ENCODE measurements at places on chromosomes 12 and 14.

DNA sequence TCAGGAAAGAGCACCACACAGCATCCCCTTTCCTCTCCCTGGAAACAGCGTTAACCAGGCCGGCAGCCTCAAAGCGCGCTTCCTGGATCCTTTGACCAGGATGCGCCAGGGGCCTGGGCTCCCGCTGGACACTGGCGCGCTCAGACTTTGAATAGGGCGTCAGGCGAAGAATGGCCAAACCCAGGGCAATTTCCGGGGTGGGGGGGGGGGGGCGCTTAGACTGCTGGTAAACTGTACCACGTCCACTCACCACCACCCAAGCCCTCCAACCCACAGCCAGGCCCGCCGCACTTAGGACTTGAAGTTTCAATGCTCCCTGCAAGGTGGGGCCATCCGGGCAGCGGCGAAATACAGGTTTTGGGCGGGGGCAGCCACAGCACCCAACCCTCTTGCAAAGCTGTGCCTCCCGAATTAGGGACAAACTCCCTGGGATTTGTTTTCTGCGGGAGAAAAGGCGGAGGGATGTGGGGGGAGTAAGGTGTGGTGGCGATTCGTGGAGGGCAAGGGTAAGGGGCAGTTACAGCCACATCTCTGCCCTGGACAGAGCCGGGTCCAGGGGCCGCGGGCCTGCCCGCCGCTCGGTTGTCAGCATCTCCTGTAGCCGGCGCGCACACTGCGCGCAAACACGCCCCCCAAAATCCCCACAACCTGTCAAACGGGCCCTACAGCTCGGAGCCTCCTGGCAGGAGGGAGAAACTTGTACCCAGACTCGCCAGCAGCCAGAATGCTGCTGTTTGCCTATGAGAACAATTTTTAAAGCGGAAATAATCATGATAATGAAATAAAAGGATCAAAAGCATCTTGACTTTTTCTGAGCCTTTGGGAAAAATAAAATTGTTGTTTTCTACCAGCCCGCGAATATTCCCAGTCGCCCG is 958 bp downstream of the RTN1 start:
- no peak for DNase-seq

- DNase-seq = no peak
These were observed 64.8 kb upstream of the E2F7 start for GRCh38 chr12:77130193-77130592.

GRCh38 chr14:32375663-32376062 is 46.6 kb downstream of the AKAP6 start:
- DNase-seq = no peak

- DNase-seq = no peak
These were observed 31.3 kb downstream of the ITPK1 start for GRCh38 chr14:93084402-93084801.

GRCh38 chr14:103801459-103801858 is 45.9 kb downstream of the PPP1R13B start:
- DNase-seq = no peak

- no peak for DNase-seq
These were observed 35.8 kb downstream of the BHLHE41 start for GRCh38 chr12:26088998-26089397.

DNA sequence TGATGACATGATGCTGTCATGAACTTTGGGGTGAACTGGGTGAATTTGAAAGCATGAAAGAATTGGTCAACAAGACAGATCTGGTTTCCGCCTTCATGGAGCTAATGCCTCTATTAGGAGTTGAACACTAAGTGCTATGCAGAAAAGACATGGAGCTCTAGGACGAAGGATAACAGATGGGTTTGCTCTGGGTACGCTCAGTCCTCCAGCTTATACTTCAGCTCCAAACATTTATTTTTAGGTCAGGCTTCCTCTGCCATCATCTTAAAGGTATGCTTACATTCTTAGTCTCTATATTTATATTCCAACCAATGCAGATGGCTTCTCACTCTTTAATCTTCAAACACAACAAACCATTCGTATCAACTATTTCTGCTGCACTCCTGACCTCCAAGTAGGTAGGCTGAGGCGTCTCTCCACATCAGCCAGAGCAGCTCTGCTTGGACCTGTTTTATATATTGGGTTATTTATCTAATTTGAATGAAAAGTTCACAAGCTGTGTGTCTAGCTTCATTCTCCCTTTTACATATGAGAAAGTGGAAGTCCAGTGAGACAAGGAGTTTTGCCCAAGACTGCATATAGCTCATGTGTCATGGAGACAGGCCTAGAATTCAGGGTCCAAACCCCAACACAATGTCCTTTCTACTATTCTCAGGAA is 226.3 kb downstream of the SPTSSA start:
- no peak for DNase-seq

GRCh38 chr12:107912421-107913004 is 138.0 kb downstream of the ASCL4 start:
- no peak for DNase-seq

DNA sequence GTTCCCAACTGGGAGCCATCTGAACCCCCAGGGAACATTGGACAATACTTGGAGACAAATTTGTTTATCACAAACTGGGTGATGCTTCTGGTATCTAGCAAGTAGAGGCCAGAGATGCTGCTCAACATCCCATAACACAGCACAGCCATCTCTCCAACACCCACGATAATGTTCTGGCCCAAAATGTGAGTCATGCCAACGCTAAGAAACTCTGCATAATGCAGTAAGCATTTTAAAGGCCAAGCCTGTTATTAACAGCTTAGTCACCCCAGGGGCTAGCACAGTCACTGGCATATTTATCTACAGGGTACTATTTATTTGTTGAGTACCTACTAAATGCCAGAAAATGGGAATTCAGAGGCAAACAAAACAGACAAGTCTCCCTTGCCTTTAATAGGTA is 873.1 kb upstream of the TMEM132C start:
- DNase-seq = no peak

DNA sequence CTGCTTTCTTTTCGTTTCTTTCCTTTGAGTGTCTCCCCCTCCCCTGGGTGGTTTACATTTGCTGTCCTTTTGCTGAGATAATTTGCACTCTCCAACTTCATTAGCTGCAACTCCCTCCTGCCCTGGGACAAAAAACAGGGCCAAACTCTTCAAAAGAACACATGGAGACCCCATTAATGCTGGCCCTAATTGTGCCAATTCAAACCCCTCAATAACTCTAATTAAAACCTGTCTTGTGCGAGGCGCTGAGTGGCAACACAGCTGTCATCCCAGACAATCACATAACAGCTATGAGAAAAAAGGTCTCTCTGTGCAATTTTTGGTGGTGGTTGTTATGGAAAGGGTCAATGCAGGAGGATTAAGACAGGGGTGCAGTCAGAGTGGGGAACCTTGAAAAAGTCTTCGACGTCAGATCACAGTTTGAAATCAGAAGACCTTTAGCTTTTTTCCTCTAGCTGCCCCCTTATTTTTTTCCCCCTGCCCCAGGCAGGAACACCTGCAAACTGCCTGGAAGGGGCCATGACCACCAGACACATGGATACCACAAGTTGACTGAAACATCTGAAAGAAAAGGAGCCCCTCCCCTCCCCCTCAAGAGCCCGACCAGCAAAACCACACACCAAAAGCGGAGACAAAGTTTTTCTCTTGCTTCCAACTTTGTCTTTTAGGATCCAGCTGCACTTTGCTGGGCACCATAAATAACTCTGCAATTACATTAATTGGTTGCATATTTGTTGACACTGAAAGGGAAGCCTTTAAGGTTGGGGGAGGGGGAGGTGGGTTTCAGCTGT is 26.5 kb upstream of the SMOC1 start:
- no peak for DNase-seq

DNA sequence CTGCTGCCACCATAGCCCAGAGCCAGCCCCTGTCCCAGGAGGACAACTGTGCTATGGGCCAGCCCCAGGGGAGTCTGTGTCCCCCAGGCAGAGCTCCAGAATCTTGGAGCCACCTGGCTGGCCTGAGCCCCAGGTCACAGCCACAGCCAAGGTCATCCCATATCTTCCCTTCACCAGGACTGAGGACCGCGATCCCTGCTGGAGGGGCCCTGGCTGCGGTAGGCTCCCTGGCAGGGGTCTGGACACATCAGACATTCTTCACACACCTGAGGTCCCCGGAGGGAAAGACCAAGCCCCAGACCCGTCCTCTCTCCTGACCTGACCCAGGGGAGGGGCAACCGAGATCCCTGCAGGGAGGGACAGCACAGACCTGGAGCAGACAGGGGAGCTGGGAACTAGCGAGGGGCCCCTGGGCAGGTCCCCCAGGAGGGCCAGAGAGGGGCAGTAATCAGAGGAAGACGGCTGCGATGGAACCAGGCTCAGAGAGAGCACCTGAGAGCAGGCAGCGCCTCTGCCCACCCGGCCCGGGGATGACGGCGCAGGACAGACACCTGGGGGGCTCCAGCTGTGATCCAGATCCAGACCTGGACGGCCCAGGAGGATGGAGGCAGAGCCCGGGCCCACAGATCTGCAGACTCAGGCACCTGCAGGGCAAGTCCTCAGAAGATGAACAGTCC is 103.2 kb upstream of the EIF5 start:
- DNase-seq = no peak

- DNase-seq = no peak
These were observed at the start of gene P3H3 for GRCh38 chr12:6827982-6828780. Gene P3H3, plus strand, starts transcription at chr12:6828407. Its CDS starts 34 bp downstream, at chr12:6828441.

- no peak for DNase-seq
These were observed 230.1 kb downstream of the FOXN3 start for GRCh38 chr14:89186856-89187376.

DNA sequence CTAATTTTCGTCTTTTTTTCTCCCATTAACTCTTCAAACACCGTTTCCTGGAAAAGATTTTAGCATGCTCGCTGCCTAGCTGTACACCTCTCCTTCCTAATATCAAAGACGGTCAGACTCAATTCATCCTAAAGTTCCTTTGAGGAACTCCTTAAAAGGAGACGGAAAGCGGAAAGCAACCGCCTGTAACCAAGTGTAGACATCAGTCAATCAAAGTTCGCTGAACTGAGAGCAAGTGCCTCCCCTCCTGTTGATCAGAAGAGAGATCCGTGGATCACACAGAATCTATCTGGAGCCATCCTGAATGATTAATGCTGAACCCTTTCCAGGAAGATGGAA is 412 bp upstream of the TEP1 start:
- no peak for DNase-seq

DNA sequence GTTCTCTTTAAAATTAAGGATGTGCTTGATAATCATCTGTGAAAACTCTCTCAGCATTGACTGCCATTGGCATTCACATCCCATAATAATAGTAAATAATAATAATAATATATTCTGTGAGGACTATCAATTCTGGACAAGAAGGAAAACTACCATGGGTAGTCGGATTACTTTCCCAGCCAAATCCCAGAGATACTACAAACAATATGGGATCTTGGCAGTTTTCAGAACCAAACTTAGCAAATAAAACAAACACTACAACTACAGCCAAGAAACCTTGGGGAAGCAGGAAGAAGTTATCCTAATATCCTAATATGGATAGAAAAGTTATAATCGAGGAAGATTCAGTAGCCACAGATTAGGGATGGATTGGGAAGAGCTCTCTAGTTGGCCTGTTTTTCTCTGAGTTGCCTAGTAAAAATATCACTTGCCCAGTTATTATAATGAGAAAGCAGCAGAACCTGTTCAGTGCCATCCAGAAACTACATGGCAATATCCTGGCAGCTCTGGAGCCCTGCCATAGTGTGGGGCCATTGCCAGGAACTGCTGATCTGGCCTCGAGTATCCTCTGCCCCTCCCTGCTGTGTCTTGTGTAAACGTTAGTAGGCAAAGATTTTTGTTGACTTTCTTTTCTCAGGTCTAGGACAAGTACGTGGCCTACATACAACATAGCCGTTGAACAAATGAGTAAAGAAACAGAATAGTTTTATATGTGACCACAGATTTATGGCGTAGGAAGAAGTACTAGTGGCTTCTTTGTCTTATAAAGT is 193.5 kb downstream of the SLC2A13 start:
- DNase-seq = no peak

DNA sequence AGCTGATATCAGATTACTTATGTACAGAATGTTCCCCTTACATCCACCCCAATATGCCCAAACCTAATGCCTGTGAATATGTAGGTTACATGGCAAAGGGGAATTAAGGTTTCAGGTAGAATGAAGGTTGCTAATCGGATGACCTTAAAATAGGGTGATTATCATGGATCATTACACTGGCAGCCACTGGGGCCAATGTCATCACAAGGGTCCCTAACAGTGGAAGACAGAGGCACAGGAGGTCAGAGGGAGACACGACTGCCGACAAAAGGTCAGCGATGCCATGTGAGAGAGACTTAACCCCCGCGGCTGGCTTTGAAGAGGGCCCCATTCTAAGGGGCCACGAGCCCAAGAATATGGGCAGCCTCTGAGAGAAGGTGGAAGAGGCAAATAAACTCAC is 106.8 kb upstream of the EVL start:
- DNase-seq = no peak

DNA sequence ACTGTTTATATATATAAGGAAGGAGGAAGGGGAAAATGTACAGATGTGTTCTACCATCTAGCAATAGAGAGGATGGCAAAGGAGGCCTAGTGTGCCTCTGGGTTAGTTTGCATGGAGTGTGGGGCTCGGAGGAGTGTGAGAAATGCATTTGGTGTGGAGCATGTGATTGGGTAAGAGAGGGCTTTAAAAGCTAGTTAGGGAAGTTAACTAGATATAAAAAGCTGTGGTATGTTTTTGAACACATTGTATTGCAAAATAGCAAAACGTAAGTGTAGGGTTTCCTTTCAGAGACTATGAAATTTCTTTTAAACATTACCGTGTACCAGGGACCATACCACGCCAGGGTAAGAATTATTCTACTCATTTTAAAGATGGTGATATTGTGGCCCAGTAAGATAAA is 53.3 kb upstream of the STXBP6 start:
- no peak for DNase-seq

GRCh38 chr12:122949816-122950675 is 16.2 kb downstream of the ABCB9 start:
- no peak for DNase-seq

DNA sequence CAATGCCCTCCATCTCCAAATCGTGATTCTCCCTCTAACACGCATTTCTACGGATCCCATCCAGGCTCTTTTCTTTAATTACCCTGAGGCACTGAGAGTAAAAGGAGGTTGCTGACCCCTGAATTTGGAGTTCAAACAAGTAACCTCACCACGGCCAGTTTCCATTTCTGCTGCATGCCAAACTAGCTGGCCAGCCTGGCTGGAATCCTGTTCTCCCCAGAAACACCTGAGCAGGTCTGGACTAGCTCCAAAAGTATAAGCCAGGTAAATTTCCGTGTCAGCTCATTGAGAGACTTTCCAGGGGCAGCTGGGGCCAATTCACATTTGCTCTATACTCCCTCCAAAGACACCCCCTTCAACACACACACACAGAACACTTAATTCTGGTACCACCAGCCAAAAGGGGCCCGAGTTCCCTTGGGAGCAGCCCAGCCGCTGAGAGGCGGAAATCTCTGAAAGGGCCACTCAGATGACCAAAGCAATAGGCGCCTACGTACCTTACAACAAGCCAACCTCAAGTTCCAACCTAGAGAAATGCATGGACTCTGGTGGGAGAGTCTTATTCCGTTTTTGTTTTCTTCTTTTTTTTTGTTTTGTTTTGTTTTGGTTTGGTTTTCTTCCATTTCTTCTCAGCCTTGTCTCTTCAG is 131.4 kb downstream of the NDUFA12 start:
- DNase-seq = no peak

GRCh38 chr14:45650754-45651153 is 397.8 kb upstream of the MIS18BP1 start:
- DNase-seq = no peak

Measured in activated naive CD8-positive, alpha-beta T cell treated with anti-CD3 and anti-CD28 coated beads, Interleukin-2, amount 50 U/mL, for 16 hours (primary cell).